Stimulated activated CD8-positive, alpha-beta memory T cell treated with anti-CD3 and anti-CD28 coated beads, Interleukin-15, amount 100 ng/mL, for 48 hours (primary cell): ENCODE measurements at places on chromosomes 6 and 20.

DNA sequence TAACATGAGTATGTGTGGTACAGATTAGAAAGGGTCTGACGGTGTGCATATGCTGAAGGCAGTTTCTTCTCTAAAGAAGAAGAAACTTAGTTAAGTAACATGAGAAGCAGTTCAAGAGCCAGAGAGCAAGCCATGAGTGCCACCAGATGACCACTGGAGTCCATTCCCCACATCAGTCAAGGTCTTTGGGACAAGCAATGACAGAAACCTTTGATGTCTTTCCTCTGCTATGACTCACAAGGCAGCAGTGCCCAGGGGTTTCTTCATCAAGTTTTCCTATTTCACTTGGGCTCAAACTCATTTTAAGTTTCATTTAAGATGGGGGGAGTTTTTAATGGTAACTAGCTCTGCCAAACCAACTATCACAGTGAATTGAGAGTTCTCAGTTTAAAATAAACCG is 303.8 kb upstream of the TBX18 start:
- DNase-seq = no peak

DNA sequence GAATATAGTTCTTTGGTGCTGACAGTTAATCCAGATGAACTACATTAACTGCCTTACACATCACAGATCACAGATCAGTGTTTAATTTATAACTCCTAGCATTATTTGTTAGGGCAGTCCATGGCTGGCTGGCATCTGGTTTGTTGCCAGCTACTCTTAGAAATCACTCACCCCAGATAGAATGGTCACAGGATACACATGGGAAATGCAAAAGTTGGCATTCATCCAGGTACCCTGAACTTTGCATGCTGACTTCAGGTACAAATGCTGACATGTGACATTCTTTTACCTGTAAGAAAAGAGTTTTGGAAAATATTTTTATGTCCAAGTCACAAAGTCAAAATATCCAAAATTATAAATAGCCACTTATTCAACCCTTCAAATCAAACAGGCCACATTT is 20.2 kb downstream of the FBXL4 start:
- DNase-seq = no peak

DNA sequence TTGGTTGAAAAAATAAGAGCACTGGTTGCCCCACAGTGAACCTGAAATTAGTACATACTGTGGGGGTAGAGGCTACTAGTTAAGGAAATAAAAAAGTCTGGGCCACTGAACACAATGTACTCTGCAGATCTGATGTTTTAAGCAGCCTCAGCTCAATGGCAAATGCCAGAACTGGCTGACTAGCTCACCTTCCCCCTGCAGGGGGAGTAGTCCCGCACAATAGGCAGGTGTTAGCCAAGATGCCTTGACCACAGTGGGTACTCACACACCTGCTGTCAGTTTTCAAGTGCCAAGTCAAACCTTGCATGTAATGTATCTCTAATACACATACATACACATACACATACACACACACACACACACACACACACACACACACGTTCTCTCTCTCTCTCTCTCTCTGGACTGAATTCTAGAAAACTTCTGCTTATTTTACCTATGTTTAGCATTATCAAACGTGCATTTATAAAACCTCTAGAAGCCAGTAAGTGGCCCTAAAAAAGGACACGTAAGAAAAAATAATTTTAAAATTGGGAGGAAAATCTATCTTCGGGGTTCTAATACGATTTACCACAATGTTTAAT is 36.1 kb downstream of the GMDS start:
- DNase-seq = peak; percentile 11

- DNase-seq = no peak
Observed at GRCh38 chr6:28335040-28335563, 846 bp downstream of the ZSCAN31 start.

GRCh38 chr6:148835920-148836441 is 89.2 kb downstream of the UST start:
- DNase-seq = no peak

DNA sequence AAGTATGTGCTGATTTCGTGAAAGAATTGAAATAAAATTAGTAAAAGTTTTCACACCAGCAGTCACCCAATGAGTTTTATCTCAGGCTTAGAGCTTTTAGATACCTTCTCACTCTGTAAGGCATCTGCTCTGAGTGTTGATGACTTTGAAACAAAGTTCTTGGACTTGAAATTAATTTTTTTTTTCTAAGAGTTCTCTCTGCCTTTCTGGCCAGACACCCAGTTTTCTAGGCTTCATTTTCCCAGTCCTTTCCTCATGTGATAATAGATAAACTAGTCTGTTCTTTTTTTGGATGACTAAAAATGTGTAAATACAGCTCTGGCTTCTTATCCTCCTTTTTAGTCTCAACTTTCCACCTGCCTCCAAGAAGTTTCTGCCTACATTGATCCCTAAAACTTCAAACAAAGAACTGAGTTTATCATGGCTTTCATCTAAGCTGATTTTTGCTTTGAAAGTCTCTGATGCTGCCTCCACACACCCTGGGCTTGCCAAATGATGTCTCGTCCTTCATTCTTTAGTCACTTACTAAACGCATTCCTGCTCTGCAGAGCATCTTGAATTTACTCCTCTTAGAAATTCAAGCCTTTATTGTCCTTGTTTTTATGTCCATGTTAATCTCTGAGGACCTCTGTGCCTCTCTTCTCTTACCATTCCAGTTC is 32.7 kb downstream of the SLX4IP start:
- DNase-seq = no peak

- DNase-seq = no peak
Observed at GRCh38 chr6:143196525-143197225, 136.0 kb downstream of the AIG1 start.

- DNase-seq = no peak
Observed at GRCh38 chr6:103893141-103893581, 966.6 kb downstream of the HACE1 start.

GRCh38 chr20:37285664-37286374 is 3.6 kb upstream of the MANBAL start:
- no peak for DNase-seq

DNA sequence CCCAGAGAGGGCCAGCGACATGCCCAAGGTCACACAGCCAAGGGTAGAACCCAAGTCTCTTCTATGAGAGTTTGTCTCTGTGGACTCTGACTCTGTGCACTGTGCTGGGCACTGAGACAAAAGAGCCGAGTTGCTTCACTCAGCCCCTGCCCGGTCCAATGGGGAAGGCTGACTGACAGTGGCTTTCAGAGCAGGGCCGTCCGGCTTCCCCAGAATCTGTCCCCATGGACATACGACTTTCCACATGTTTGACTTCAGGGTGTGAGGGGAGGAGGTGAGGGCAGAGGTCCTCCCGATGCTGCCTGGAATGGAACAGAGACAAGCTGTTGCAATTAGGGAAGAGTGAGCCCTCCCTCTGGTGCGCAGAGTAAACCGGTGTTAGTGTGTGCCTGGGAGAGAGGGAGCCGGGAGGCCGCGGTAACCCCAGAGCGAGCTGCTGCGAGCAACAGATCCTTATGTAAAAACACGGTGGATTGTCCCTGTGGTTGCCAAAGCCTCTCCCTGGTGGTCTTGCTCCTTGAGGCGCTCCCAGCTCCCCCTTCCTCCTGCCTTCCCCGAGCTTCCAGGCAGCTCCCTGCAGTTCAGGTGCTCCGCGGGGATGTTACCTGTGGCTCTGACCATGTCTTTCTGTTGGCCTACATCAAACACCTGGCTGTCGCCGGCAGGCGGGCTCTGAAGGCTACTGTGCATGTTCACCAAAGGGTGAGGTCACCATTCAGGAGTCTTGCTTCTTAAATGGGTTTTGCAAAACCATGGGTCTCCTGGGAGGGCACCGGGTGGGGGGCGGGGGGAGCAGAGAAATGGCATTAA is 672 bp downstream of the SIRPA start:
- no peak for DNase-seq
